ENCODE measurements at places on chromosomes 11 and 22.
A peak's percentile ranks its signal among the peaks of the same experiment; 100 is the strongest.

- no peak for DNase-seq
Measured at GRCh38 chr11:6377902-6378639, 12.2 kb upstream of the SMPD1 start.

DNA sequence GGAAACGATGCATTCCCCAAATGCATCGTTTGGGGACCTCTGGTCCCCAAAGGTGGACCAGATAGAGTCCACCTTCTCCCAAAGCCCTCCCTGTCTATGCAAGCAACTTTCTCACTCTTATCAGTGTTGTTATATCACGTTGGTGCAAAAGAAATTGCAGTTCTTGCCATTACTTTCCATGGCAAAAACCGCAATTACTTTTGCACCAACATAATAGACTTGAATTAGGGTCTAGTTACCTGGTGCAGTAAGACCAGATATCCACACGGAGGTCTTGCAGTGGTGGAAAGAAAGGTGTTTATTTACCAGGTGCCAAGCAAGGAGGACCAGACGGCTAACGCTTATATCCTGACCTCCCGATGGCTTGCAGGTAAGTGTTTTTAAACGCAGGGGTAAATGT lies 129.0 kb downstream of the MIAT start:
- DNase-seq: no peak

GRCh38 chr11:57377107-57377506 lies 3.8 kb downstream of the PRG3 start:
- DNase-seq: peak; percentile 30

- peak; percentile 64 for DNase-seq
Measured at GRCh38 chr11:72225411-72225951, 914 bp downstream of the INPPL1 start.

GRCh38 chr11:77882396-77882795 lies 61.5 kb downstream of the AAMDC start:
- DNase-seq: no peak

DNA sequence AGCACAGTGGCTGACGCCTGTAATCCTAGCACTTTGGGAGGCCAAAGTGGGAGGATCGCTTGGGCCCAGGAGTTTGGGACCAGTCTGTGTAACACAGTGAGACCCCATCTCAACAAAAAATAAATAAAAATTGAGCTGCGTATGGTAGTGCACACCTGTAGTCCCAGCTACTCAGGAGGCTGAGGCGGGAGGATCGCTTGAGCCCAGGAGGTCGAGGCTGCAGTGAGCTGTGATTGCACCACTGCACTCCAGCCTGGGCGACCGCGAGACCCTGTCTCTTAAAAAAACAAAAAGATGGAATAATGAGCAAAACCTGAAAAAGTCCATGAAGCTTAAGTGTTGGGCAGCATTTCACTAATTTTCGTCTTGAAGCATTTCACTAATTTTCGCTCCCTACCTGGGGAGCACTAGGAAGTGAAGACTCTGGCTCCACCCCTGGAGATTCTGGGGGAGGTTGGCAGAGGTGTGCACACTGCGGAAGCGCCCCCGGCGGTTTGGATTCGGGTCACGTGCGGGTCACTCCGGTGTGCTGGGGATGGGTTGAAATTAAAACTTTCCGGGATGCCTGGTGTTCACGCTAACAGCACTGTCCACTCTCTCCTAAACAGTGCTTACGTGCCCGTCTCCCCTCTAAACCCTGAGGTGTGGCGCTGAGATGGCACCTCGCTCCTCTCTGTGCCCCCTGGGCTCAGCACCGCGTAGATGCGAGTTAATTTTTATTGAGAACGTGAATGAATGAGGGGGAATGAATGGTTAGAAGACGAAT lies 906 bp upstream of the NAA40 start:
- DNase-seq: peak; percentile 90

DNA sequence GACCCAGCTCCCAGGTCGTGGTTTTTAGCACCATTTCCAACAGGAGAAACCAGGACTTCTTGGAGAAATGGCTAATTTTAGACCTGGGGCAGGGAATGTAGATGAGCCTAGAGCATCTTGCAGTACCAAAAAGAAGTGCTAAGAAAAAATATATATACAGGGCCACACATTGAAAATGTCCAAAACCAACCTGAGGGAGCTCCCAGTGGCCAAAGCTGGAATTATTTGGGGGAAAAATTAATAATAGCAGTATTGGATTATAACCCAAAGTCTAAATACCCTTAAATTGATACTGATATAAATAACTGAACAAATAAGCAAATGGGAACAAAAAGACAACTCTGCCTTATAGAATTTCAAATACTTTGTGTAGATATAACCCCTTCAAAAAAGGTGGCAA lies 108.0 kb downstream of the PARVA start:
- no peak for DNase-seq

DNA sequence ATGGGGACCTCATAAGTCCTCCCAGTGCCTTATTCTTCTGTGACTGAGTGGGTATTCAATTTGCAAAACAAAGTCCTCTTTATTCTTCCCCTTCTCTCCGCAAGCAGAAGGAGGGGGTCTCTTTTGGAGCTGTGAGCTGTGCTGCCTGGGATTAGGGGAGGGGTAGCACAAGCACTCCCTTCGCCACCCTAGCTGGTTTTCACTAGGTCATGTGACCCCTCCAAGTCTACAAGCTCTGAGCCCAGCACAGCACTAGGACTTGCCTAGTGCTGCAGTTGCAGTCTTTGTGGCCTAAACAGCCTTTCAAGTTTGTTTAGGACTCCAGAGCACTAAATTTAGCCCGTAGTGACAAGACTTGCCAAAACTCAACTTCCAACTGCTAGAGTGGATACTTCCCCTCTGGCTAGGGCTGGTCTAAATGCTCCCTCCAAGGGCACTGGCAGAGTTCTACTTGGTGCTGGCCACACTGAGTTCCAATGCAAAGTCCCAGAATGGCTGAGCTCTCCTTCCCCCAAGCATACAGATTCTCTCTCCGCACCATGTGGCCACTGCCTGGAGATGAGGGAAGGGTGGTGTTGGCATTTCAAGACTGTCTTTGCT lies 25.4 kb downstream of the TAF1D start:
- no peak for DNase-seq

GRCh38 chr11:36509201-36509639 lies 852 bp downstream of the TRAF6 start:
- DNase-seq: peak; percentile 52

GRCh38 chr11:72856065-72856464 lies 41.9 kb downstream of the ATG16L2 start:
- peak; percentile 29 for DNase-seq

- no peak for DNase-seq
Measured at GRCh38 chr11:114027391-114027790, 32.1 kb upstream of the ZBTB16 start.

GRCh38 chr22:29873943-29874342 lies 9.0 kb upstream of the MTMR3 start:
- no peak for DNase-seq

GRCh38 chr11:128948583-128948982 lies 5.9 kb upstream of the TP53AIP1 start:
- DNase-seq: peak; percentile 21

DNA sequence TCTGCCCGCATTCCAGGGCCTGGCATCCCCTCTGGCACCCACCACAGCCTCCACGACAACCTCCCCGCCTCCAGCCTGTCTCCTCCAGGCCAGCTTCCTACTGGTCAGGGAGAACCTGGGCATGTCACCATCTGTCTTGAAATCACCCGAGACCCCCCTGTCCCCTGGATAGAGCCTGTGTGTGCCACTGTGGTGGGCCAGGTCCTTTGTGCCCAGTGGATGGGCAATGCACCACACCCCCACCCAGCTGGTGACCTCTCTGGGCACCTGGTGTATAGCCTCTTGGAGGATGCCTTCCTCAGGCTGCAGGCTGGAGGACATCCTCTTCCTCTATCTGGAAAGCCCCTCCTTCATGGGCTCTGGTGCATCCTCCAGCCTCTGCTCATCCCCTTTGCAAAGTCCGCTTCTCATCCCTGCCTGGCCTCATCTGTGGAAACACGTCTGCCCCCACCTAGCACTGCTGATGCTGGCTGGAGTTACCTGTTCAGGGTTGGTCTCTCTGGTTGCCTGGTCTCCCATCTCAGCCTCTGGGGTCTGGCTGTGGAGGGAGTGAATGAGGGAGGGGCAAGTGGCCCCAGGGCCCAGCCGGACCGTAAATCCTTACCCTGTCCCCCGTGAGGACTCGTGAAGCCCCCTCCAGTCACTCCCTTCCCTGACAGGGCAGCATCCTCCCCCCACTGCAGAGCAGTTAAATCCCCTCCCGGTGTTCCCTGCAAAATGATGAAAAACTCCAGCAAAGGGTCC lies 589.6 kb downstream of the TBC1D22A start:
- DNase-seq: no peak

- DNase-seq: peak; percentile 33
Measured at GRCh38 chr11:79237091-79237490, 203.7 kb downstream of the TENM4 start.

DNA sequence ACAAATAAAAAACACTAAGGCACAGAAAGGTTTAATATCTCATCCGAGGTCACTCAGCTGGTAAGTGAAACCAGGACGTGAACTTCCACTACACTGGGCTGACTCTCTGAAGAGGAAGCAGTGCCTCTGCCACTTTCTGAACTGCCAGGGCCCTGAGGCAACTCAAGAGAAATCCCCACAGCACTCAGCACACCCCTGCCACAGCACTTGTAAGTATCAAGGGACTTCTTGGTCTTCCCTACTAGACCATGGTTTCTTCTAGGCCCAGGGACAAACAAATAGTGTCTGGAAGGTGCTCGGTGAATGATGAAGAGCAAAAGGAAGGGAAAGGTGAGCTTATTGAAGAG lies 49.7 kb downstream of the RPL27A start:
- no peak for DNase-seq

DNA sequence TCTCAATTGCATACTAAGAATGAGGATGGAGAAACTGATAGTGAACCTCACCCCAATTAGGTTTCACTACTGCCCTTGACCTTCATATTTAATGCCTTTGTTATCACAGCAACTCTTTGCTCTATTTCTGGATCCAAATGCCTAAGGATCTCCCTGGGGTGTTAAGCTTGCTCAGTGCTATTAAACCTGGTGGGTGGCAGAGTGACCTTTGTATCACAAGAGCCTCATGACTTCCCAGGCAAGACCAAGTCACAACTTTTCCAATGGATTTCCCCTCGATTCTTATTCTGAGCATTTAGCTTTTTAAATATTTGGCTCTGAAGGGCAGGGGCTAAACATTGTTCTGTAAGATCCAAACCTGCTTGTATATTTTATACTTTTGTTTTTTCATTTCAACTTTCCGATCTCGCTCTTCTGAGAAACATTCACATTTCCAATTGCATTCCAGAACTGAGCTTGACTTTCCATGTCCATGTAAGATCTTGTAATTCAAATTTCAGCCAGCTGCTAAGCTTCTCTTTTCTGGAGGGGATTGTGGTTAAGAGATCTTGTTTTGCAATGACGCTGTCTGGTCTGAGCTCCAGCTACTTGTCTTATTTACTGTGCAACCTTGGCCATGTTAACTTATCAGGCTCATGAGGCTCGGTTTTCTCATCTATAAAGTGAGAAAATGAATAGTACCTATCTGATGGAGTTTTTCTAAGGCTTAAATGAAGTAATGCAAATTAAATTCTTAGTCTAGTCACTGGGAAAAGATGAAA lies 6.4 kb upstream of the EHF start:
- DNase-seq: no peak

GRCh38 chr22:43270314-43270908 lies 72.8 kb downstream of the SCUBE1 start:
- DNase-seq: peak; percentile 31

- DNase-seq: no peak
Measured at GRCh38 chr11:100467821-100468508, 219.1 kb upstream of the ARHGAP42 start.

DNA sequence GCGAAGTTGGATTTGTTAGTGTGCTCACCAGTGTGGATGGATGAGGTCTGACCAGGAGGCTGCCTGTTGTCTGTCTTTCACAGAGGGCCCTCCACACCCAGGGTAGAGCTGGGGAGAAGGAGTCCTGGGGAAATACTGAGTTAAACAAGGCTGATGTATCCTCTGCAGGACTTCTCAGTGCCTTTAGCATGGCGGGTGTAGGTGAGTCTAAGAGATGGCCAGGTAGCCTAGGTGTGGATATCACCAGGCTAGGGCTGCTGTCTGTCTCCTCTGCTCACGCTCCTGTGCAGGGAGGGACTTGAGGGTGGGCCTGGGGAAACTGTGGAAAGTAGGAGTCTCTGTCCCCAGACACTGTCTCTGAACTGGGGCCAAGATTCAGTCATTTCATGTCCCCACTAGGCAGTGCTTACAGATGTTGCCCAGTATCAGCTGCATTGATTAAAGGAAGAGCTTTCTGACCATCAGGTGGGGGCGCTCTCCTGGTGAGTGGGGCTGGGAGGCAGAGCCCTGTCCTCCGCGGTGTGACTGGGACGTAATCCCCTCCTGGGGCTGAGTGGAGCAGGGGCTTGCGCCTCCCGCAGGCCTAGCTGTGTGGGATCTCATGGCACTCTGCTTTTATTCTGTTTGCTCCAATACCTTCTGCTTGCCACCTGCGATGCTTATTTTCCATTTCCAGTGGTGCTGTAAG lies 35.5 kb upstream of the CCDC188 start:
- DNase-seq: peak; percentile 62

DNA sequence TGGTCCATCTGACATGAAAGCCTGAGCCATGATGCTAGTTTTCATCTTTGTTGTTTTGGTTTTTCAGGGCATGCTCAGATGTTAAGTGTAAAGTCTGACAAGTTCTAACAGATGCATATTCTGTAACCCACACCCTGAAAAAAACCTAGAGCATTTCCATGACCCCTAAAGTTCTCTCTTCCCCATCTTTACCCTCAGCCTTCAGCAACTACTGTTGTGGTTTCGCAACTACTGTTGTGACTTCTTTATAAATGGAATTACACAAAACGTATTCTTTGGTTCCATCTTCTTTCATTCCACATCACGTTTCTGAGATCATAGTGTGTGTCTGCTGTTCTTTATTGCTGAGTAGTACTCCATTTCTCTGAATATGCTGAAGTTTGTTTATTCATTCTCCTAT lies 65.1 kb upstream of the LDLRAD3 start:
- no peak for DNase-seq

DNA sequence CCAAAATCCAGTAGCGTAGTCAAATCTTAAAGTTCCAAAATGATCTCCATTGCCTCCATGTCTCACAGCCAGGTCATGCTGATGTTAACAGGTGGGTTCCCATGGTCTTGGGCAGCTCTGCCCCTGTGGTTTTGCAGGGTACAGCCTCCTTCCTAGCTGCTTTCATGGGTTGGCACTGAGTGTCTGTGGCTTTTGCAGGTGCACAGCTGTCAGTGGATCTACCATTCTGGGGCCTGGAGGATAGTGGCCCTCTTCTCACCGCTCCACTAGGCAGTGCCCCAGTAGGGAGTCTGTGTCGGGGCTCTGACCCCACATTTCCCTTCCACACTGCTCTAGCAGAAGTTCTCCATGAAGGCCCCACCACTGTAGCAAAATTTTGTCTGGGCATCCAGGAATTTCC lies 132.8 kb downstream of the KCNC1 start:
- DNase-seq: no peak

All from NCI-H69 (cell line).